ENCODE measurements at places on chromosomes 11 and 22. TPM values are rescaled to one million over a fixed set of nuclear protein-coding genes. Genes with fewer than 3 reads are reported as not detected.

DNA sequence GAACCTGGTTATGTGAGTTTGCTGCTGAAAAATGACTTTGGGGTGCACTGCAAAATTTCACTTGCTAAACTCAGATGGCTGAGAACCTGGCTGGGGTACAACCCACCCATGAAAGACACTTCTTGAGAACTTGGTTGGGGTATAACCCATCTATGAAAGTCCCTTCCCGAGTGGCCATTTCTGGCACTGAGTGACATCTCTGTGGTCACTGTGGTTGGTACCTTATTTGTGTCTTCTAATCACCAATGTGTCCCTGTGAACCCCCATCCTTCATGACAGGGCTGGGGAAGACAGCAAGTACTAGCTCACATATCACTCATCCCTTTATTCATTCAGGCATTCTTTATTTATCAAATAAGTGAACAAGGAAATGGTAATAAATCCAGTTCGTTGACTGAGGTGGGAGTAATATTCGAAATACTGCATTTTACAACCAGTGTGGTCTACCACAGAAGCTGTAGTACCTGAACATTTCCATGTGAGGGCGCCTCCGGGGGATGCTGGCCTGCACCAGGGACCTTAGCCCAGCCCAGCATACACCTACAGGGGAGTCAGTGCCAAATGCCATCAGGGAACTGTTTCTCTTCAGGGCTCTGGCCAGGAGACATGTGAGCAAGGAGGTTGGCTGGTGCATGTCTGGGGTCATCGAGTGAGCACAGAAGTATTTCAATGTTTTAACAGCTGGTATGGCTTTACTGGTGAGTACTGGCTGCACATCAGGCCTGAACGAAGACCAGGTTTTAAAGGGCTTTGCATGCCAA is 122.1 kb downstream of the CSNK2A3 start:
- DNase-seq, result no peak

- DNase-seq, result peak; percentile 90
Observed at GRCh38 chr11:130448416-130449309, at the start of gene ADAMTS15. Gene ADAMTS15, plus strand, starts transcription at chr11:130448645. Its CDS starts 329 bp downstream, at chr11:130448974.

The THY1 gene
- total RNA-seq, result 284 TPM

DNA sequence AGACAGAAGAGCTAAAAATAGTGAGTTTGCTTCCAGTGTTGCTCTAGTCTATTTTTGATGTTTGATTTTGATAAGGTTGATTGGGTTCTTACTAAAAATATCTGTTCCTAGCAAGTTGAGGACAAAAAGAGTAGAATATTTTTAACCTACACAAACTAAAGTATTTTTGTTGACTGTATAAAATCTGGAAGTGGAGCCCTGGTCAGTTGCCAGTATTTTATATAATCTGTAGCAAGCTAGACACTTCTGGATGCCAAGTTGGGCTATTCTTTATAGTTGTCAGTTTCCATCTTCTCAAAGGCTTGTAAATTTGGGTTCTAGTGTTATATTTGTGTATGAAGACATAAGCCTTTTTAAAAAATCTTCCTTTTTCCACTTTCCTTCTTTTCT is 56.7 kb downstream of the HSD17B12 start:
- no peak for DNase-seq

The TUBA8 gene
- 0.32 TPM for total RNA-seq

GRCh38 chr11:120326228-120326627 is 1.1 kb downstream of the TLCD5 start:
- peak; percentile 88 for DNase-seq

The CRYBA4 gene
- not detected for total RNA-seq

The APOA4 gene
- total RNA-seq, result not detected

- peak; percentile 73 for DNase-seq
Observed at GRCh38 chr11:128365044-128365443, 222.3 kb downstream of the ETS1 start.

The SLC5A12 gene
- 0.43 TPM for total RNA-seq

The PKP3 gene
- total RNA-seq, result 2.2 TPM

DNA sequence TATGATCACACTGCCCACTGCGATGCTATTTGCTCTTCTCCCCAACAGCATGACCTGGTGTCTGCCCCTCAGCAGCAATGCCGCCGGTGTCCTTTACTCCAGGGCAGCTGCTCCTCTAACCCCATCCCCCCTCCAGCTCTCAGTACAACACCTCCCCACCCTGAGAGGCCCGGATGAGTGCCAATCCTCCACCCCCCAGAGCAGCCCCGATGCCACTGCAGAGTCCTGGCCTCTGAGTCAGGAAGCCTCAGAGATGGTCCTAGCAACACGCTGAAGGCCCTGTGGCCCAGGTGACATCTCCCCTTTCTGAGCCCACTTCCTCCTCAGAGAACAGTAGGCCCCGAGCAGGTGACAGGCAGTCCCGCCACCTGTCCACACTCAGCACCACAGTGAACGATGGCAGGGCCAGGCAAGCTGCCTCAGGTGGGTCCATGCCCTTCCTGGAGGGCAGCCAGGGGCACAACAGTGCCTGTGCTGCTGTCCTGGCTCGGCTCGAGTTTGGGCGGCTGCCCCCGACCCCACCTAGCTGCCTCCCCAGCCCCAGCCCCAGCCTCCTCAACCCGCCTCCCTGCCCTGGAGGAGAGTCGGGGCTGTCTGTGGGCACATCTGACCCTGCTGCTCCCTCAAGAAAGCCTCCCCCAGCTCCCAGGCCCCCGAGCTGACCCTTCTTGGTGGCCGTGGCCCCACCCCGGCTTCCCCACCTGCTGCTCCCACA is 3.9 kb upstream of the NDUFS8 start:
- no peak for DNase-seq

The SLC22A6 gene
- not detected for total RNA-seq

The DNAJB7 gene
- total RNA-seq, result not detected

The RAB36 gene
- 6.1 TPM for total RNA-seq

GRCh38 chr11:11913395-11913794 is 71.6 kb downstream of the USP47 start:
- no peak for DNase-seq

The KDELR3 gene
- 125 TPM for total RNA-seq

The IGLL1 gene
- not detected for total RNA-seq

GRCh38 chr11:94885133-94885532 is 88.2 kb downstream of the CWC15 start:
- DNase-seq, result no peak

DNA sequence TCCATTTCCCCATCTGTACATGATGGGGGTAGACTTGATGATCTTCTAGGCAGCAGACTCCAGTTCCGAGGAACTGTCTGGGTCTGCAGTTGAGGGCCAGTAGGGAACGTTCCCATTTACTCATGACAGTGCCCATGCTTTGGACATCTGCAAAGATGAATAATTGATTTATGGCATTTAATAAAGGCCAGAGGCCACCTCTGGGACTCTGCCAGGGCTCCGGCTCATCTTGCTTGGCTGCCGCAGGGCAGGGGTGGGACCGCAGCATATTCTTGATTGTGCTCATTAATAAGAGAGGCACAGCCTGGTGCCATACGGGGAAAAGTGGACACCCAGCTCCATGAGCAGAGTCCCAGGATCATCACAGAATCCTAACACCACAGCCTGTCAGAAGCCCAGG is 28.1 kb upstream of the KLHL35 start:
- no peak for DNase-seq

The PLAAT5 gene
- not detected for total RNA-seq

- DNase-seq, result no peak
Observed at GRCh38 chr11:92457250-92457649, 232.6 kb downstream of the FAT3 start.

DNA sequence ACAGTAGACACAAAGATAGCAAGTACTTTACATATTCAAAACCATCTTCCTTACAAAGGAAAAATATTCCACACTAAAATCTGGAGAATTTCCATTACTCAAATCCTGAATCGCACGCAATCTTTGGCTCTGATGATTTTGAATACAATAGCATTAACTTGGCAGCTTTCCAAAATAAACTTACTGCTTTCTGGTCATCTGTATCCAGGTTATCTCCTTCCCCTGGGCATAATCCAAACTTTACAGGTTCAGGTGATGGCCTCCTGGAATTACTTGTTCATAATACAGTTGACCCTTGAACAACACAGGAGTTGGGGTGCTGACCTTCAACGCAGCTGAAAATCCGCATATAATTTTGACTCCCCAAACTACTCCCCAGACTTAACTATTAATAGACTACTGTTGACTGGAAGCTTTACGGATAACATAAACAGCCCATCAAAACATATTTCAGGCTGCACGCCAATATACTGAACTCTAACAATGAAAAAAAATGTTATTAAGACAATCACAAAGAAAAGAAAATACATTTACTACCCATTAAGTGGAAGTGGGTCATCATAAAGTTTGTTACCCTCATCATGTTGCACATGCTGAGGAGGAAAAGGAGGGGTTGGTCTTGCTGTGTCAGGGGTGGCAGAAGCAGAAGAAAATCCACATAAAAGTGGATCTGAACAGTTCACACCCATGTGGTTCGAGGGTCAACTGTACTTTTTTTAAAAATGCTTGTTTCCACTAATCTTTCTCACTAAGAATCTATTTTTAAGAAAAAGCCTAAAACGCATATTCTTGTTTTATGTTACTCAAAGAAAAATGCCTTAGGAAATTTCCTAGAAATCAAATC is 6.5 kb downstream of the MTMR2 start:
- no peak for DNase-seq

DNA sequence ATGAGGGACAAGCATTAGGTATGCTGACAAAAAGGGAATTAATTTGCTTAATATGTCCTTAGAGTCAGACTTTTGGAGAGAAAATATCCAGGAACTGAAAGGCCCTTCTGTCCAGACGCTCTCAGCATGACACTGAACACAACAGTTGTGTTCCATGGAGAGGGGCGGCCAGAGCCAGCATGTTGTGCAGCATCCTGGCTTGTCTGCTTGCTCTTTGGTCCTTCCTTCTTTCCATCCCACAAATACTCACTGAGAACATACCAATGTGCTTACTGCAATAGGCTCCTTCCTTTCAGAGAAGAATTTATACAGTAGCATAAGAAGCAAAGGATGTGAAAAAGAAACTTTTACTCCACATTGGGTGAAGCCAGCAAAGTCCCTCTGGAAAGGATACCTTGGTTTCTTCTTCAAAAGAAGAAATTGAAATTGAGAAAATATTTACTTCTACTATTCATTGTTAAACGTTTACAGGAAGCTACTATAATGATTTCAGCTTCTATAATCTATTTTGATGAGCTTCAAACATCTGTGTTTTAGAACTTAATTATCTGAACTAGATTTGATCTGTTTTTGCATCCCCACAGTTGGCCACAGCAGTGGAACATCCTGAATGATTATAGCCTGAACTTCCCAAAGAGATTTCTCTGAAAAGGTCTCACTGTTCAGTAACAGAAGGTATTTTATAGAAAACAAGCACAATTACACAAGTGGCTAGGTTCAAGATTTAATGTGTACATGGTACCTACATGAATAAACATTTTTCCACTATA is 304.1 kb upstream of the PITPNB start:
- DNase-seq, result no peak

DNA sequence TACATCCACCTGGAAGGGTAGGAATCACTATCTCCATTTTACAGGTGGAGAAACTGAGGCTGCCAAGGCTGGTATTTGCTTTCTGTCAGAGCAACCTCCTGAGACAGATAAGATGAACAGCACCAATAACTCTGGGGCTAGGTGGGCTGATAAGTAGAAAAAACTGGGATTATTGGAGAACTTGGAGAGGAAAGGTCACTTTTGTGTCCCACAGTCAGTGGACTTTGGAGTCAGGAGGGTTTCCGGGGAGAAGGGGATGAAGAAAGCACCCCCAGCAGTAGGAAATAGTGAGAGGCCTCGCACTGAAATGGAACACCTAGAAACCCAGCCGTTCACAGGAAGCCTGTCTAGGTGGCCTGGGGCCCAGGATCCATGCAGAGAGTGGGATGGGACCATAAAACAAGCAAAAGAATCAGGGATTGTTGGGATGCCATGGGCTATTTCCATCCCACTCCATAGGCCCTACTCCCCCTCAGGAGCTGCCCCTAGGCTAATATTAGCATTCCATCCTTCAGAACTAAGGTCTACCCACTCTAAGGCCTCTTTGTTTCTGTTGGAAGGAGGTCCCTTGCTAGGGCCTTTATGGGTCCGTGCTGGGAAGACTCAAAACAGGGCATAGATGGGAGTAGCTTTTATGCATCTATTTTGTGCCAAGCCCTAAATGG is 31.0 kb upstream of the FCHSD2 start:
- DNase-seq, result no peak

The MUC5AC gene
- total RNA-seq, result not detected

The MYBPC3 gene
- total RNA-seq, result not detected

GRCh38 chr11:2750682-2751522 is 51.1 kb upstream of the KCNQ1OT1 start:
- peak; percentile 16 for DNase-seq

- DNase-seq, result no peak
Observed at GRCh38 chr22:42549331-42550060, 4.3 kb upstream of the SERHL2 start.

- DNase-seq, result no peak
Observed at GRCh38 chr11:134562941-134563471, 151.0 kb upstream of the B3GAT1 start.

DNA sequence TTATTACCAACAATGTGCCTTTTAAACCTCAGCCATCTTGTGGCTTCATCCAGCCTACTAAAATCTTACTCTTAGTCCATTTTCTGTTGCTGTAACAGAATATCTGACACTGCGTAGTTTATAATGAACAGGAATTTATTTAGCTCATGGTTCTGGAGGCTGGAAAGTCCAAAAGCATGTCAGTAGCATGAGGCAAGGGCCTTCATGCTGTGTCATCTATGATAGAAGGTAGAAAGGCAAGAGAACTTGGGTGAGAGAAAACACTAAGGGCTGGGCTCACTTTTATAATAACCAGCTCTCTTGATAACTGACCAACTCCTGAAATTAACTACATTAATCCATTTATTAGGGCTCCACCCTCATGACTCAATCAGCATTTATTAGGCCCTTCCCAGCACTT is 13.5 kb downstream of the BTBD10 start:
- no peak for DNase-seq

- peak; percentile 20 for DNase-seq
Observed at GRCh38 chr11:119421351-119421750, 1.6 kb downstream of the THY1 start.

GRCh38 chr11:106398502-106399075 is 321.1 kb downstream of the AASDHPPT start:
- DNase-seq, result no peak

The LBHD1 gene
- total RNA-seq, result 4.3 TPM

Data from fibroblast of villous mesenchyme (primary cell).